Epithelial cell of umbilical artery (primary cell): ENCODE measurements at places on chromosomes 6 and 20. TPM values are rescaled to one million over a fixed set of nuclear protein-coding genes. Genes with fewer than 3 reads are reported as not detected.

The MAN1A1 gene
- 13.3 and 17.5 TPM in 2 replicates for total RNA-seq

The MYCT1 gene
- 127 and 133 TPM in 2 replicates for total RNA-seq

The TRIM10 gene
- total RNA-seq, result not detected in 2 replicates

The SLC25A27 gene
- 0.32 and 1.5 TPM in 2 replicates for total RNA-seq

The MAVS gene
- total RNA-seq, result 12.0 and 12.9 TPM in 2 replicates
